ENCODE measurements at places on chromosomes 2 and 18.
A peak's percentile ranks its signal among the peaks of the same experiment; 100 is the strongest.

GRCh38 chr2:155125585-155126230 is 427.2 kb downstream of the KCNJ3 start:
- no peak for DNase-seq

GRCh38 chr2:235160281-235160810 is 208.5 kb downstream of the SH3BP4 start:
- DNase-seq = no peak

DNA sequence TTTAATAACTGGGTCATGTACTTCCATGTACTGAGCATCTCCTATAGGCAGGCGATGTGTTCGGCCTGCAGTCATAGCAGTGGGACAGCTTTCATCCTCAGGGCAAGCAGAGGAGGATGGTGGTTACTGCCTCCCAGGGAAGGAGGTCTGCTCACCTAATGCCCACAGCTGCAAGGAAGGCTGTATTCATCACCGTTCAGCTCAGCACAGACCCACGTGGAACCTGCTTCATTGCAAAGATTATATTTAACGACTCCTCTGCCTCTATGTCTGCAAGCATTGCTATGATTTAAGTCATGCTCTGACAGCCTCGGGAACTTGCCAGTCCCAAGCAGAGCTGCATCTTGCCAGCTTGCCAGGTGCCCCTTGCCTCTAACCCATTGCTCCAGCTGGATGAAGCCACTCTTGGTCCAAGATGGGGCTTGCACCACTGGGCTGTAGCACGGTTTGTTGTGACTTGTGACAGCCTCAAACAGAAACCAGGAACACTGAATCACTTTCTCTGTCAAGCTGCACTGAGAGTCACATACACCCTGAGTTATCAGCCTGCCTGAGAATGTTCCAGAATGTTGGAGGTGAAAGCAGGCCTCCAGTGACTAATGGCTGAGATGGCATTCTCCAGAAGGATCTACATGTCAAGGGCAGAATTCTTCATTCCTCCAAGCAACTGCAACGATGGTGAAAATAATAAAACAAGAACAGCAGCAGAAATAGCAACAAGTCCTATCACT is 651.1 kb upstream of the ID2 start:
- no peak for DNase-seq

GRCh38 chr2:161177969-161178368 is 17.7 kb downstream of the TANK start:
- no peak for DNase-seq

- no peak for DNase-seq
These were observed 33.8 kb downstream of the KCNS3 start for GRCh38 chr2:17912266-17912691.

GRCh38 chr2:67752969-67753368 is 309.8 kb downstream of the C1D start:
- DNase-seq = no peak

DNA sequence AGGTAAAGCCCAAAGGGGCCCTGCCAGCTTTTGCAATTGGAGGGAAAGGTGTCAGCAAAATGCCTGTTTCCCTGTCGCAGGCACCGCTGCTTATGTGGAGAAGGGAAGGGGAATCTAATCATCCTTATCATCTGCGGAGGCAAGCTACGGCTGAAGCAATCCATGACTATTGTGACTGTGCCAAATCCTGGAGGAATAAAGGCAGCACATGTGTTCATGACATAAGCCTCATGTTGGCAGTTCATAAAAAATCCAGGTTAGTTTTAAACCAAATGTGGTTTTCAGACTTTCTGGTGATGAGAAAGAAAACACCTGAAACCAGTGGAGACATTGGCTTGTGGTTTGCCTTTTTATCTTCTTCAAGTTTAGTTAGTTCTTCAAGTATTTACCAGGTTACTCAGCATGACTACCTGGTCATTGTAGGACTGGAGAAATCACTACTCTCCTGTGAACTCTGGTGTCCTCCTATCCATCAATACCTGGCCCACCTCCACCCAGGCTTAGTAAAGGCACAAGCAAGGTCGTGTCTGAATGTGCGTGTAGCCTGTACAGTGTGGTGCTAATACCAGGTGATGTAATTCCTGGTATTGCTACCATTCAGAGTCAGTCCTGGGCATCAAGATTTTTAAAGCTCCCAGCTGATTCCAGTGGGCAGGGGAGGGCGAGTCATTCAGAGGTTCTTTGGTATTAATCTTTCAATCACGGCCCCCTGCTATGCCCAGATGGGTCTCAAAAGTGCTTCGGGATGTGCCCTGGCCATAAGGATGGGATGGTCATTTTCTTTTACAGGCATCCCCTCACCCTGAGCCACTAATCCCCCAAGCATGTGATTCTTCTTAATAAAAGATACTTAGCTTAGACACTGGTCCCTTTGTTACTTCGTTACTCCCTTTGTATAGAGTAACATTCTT is 96.8 kb downstream of the TGFA start:
- DNase-seq = peak; percentile 10

DNA sequence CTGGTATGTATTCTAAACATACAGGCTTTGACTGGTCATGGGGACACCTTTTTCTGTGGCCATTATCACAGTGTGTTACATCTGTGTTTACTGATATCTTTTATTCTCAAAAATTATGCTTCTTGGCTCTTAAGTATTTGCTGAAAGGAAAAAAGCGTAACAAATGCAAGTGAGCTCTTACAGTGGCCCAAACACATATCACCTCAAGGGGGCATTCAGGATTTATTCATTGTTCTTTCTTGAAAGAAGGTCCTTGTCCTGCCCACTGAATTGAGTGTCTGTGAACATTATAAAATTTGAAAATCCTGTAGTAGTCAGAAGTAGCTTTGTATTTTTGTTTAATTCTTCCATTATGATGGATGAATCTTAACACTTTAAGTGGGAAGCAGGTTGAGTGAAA is 454.5 kb downstream of the XIRP2 start:
- DNase-seq = no peak

DNA sequence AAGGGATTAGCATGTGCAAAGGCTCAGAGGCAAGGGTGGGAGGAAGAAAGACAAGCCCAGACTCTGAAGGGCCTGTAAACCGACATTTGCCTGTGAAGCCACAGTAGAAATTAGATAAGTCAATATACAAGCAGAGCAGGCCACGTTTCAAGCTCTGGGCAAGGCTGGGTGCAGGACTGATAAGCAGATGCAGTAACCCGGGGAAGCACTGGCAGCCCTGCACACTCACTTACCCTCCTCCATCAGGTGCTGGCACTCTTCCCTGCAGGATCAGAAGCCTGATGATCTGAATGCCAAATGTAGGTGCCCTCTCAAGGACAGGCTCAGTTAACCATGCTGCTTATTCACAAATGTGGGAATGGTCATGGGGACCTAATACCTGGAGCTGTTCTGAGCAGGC is 46.3 kb upstream of the RAB12 start:
- no peak for DNase-seq

DNA sequence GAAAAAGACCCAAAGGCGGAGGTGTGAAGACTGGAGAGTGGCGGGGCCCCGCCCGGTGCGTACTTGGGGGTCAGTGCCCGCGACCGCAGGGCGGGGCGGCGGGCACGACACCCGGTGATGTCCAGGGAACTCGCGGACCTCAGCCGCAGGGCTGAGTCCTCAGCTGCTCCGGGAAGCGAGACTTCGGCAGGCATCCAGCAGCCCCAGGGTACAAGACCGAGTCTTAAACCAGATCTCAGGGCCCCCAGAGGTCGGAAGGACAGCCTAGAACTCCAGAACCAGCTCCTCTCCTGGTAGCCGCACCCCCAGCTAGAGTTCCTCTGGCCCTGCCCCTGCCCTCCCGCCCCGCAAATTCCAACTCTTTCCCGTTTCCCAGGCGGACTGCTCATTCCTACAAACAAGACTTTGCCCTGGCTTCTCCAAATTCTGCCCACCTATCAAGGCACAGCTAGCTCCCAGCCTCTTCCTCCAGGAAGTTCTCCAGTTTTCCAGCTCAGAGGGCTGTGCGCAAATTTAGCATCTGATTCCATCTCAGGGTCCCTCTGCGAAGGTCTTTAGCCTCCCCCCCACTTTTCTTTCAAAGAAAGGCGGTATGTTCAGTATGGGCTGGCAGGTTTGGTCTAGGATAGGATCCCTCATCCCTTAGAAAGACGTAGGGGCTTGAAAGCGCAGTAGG is 26.0 kb upstream of the NOTO start:
- peak; percentile 69 for DNase-seq

GRCh38 chr2:129606496-129607270 is 372.8 kb upstream of the RAB6C start:
- DNase-seq = no peak

DNA sequence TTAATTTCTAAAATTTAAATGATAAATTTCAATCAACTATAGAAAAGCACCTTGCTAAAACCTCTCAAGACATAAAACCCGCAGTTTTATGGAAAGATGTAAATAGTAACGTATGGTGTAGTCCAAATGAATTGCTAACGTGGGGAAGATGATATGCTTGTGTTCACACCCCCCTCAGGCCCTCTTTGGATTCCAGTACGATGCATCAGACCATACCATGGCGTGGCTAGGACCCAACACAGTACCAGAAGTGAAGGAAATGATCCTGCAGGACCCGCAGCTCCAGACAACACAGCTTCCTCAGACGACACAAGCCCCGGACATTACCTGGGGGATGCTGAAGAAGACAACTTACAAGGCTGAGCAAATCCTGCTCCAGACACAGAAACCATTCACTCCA is 60.1 kb upstream of the DYSF start:
- DNase-seq = no peak

- DNase-seq = no peak
These were observed 184.7 kb upstream of the GLI2 start for GRCh38 chr2:120550893-120551446.

- no peak for DNase-seq
These were observed 51.6 kb downstream of the DPP4 start for GRCh38 chr2:162022290-162022945.

DNA sequence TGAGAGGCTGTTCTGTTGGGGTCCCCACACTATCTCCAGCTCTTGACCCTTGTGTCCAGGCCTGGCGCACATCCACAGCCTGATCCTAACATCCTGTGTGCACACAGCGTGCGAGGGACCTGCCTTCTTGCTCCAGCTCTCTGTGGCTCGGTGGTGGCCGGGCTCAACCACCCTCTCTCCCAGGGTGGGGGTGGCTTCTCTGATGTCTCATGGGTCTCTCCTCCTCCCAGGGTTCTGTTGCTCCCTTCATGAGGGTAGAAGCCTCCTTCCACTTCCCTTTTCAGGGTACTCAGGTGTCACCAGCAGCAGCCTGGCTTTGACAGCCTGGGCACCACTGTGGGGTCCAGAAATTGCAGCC is 196.9 kb upstream of the RAB6C start:
- DNase-seq = no peak

DNA sequence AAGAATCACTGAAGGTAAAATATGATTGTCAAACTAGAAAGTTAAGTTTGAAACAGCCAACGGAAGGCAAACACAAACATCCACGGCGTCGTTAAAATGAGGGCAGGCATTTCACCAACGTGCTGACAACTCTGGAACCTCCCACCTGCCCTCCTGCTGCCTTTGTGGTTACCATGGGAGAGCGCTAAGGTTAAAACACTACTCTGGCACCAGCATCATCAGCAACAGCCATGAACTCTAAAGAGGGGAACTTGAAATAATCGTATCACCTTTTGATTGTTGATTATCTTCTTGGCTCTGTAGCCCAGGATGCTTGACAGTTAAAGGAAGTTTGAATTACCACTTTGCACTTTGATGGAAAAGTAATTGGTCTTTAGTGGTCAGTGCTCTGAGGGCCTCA is 34.7 kb downstream of the CYB5A start:
- no peak for DNase-seq

DNA sequence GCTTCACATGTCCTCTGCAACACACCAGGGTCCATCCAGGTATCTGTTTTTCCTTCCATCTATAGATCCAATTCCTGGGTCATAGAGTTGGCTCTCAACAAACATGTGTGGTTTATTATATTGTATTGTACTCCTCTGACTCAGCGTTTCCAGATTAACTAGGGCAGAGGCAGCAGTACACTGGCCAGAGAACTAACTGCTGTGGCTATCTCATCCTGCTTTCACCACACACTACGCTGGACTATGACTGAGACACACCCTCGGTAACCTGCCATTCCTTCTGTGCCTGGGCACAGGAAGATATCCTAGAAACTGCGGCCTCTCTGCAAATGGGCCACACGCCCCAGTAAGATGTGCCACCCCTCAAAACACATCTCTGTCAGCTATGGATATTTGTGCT is 159.8 kb upstream of the STK17B start:
- no peak for DNase-seq

DNA sequence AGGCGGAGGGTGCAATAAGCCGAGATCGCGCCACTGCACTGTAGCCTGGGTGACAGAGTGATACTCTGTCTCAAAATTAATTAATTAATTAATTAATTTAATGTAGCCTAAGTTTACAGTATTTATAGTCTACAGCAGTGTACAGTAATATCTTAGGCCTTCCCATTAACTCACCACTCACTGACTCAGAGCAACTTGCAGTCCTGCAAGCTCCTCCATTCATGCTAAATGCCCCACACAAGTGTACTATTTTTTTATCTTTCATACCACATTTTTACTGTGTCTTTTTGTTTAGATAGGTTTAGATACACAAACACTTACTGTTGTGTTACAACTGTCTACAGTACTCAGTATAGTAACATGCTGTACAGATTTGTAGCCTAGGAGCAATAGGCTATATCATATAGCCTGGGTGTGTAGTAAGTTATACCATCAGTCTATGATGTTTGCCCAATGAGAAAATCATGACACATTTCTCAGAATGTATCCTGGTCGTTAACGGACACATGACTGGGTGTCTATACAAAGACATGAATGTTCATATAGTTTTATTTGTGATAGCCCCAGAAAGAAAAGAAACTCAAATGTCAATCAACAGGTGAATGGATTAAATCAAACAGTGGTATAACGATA is 15.8 kb upstream of the RNU2-63P start:
- DNase-seq = no peak

GRCh38 chr18:25164211-25164847 is 187.6 kb downstream of the ZNF521 start:
- DNase-seq = no peak

DNA sequence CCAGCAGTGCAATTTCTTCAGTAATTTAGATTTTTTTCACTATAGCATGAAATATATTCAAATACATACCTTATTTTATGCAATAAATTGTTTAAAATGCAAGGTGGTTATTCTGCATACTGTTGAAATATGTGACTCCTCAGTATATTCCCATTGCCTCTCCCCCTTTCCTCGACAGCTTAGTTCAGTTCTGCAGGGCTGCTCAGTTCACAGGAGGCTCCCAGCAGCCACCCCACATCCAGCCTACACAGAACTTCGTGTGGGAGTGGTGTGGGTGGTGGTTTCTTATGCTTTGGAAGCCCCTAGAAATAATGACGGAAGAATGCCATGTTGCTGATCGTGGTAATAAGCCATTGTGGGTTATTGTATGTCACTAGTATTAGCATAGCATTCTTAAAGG is 79.7 kb downstream of the FAM210A start:
- no peak for DNase-seq

- no peak for DNase-seq
These were observed 268.9 kb downstream of the TDRD15 start for GRCh38 chr2:21392649-21393048.

- peak; percentile 50 for DNase-seq
These were observed 345.9 kb downstream of the TSN start for GRCh38 chr2:122101319-122101718.

- no peak for DNase-seq
These were observed 111.3 kb downstream of the NYAP2 start for GRCh38 chr2:225510796-225511195.
